ENCODE measurements at places on chromosomes 4 and X.

DNA sequence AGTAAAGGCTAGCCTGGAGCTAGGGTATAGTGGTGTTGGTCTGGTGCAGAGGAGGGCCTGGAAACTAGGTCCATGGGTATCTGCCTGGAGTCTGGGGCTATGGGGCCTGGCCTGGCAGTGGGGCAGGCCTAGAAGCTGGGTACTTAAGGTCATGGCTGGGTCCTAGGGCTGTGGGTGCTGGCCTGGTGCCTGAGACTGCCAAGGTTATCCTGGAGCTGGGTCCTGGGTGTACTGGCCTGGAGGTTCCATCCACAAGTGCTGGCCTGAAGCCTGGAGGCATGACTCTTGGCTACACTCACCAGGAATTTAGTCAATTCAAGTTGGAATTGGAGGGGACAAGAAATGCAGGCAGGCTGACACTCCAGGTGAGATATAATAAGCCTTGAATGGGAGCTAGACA is 108.4 kb upstream of the ZCCHC13 start:
- no peak overlapping the region for H3K27ac ChIP-seq
- no peaks in the 10 kb centered on the region for H3K36me3 ChIP-seq
- H3K4me1 ChIP-seq, result no peaks in the 10 kb centered on the region

DNA sequence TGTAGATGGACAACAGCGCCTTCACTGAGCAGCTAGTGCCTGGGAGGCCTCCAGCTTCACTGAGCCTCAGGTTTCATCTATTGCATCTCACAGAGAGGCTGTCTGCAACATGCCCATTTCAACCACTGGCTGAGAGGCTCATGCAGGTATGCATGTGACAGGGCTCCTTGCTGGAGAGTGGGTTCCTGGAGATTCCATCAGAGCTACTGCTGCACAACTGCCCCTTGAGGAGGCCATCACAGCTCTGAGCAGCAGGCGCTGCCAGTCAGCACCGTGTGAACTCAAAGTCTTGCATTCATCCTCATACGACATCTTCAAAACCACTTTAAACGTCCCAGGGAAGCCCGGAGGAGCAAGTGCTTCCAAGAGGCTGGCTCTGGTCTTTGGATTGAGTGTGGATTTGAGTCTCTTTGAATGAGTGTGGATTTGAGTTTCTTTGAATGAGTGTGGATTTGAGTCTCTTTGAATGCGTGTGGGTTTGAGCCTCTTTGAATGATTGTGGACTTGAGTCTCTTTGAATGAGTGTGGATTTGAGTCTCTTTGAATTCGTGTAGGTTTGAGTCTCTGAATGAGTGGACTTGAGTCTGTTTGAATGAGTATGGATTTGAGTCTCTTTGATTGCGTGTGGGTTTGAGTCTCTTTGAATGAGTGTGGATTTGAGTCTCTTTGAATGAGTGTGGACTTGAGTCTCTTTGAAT is 8.7 kb downstream of the P2RY8 start:
- no peak for DNase-seq
- no peak overlapping the region for H3K4me3 ChIP-seq
- no peaks in the 10 kb centered on the region for H3K4me1 ChIP-seq
- H3K36me3 ChIP-seq, result no peaks in the 10 kb centered on the region

DNA sequence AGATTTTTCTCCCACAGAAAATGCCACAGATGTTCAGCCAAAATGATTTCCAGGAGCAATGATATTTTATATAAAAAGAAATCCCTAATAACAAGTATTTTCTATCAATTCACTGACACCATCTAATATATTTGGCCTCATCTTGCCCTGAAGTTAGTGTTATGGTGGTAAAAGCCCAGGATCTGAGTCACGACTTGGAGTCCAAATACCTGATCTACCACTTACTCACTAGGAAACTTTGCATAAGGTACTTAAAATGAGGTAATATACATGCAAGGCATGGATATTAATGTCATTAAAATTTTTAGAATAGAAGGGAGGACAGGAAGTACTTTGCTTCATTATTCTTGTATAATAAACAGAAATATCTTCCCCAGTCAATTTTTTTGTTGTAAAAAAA is 16.3 kb downstream of the PPP3CA start:
- no peak overlapping the region for H3K4me3 ChIP-seq
- peaks cover 6% of the 10 kb centered on the region for H3K4me1 ChIP-seq
- no peak for DNase-seq

GRCh38 chr4:7900334-7900909 is 39.2 kb downstream of the AFAP1 start:
- no peak for DNase-seq
- H3K27ac ChIP-seq, result no peak overlapping the region
- H3K4me1 ChIP-seq, result peaks cover 10% of the 10 kb centered on the region
- peaks cover 4% of the 10 kb centered on the region for H3K36me3 ChIP-seq

DNA sequence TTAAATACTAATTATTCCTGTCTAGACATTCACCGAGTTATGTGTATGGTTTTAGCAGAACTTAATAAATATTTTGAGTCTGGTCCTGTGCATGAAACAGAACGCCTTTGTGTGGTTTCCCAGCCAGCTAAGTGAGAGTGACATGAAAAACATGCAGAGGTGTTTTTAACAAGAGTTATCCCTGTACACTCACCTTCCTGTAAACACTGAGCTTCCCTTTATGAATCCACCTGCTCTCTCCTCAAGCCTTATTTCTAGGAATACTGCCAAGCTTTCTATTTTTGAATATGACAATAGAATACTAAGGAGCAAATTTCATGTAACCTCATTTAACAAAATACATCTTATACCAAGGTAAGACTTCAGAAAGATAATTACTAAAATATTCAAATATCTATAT is 270.3 kb upstream of the CTSO start:
- no peaks in the 10 kb centered on the region for H3K4me1 ChIP-seq
- H3K4me3 ChIP-seq, result no peak overlapping the region
- DNase-seq, result no peak
- no peak overlapping the region for H3K27ac ChIP-seq

DNA sequence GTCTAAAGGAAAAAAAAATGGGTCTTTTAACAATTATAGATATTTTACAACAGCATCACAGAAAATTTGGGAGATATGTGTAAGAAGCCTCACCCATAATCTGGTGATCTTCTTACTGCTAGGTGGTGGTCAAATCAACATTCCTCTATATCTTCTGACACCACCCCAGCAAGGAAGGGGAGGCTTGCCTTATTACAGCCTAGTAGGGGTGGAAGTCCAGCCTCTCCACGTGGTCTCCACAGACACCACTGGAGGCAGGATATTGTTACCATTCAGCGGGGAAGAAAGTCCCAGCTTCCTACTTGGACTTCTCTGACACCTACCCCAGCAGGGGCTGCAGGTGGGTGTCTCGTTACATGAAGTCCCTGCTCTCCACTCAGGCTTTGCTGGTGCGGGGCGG is 28.7 kb downstream of the PRPS1 start:
- H3K4me3 ChIP-seq, result no peak overlapping the region
- H3K36me3 ChIP-seq, result no peaks in the 10 kb centered on the region
- H3K27ac ChIP-seq, result no peak overlapping the region
- peaks cover 5% of the 10 kb centered on the region for H3K27me3 ChIP-seq
- no peak for DNase-seq
- H3K4me1 ChIP-seq, result peaks cover 11% of the 10 kb centered on the region

Data from endothelial cell (in vitro differentiated cells).